ENCODE measurements at places on chromosomes 1 and 21. TPM values are rescaled to one million over a fixed set of nuclear protein-coding genes. Genes with fewer than 3 reads are reported as not detected.

GRCh38 chr1:215192306-215192705, 109.8 kb downstream of the KCNK2 start:
- DNase-seq, result no peak

- no peak for DNase-seq
Measured at GRCh38 chr1:83854456-83854855, 144.5 kb downstream of the TTLL7 start.

- DNase-seq, result no peak
Measured at GRCh38 chr1:22791831-22792347, 81.2 kb downstream of the EPHB2 start.

- no peak for DNase-seq
Measured at GRCh38 chr1:112956544-112957132, 642 bp upstream of the SLC16A1 start.

DNA sequence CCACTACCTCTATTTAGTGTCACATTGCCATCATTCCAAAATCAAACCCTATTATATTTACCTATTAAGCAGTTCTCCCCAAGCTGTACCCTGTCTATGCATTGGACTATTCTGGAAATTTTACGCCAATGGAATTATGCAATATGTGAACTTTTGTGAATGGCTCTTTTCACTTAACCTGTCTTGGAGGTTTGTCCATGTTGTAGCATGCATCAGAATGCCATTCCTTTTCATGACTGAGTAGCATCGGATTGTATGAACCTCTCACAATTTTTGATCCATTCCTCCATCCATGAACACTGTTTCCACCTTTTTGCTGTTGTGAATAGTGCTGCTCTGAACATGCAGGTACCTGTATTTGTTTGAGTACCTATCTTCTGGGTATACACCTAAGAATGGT, 33.7 kb downstream of the FAM163A start:
- DNase-seq, result no peak

The SHISA4 gene
- 162 TPM for total RNA-seq

The CPT2 gene
- 39.3 TPM for total RNA-seq

The NBPF1 gene
- total RNA-seq, result 11.7 TPM

The HMCN1 gene
- total RNA-seq, result 5.7 TPM

The COL24A1 gene
- 1.9 TPM for total RNA-seq

The EXTL2 gene
- total RNA-seq, result 7.4 TPM

The DR1 gene
- total RNA-seq, result 33.2 TPM
